Stomach (tissue), 19 donors: ENCODE measurements at places on chromosomes 5 and 9. TPM values are rescaled to one million over a fixed set of nuclear protein-coding genes. Genes with fewer than 3 reads are reported as not detected.

- DNase-seq, result no peak
Measured at GRCh38 chr9:4620057-4620765, 41.9 kb upstream of the PLPP6 start.

- no peak for DNase-seq
Measured at GRCh38 chr9:135086597-135087488, 625 bp upstream of the OLFM1 start.

- no peak for DNase-seq
Measured at GRCh38 chr9:112111461-112111860, 63.6 kb downstream of the SUSD1 start.

GRCh38 chr5:126884269-126884819 is 107.4 kb downstream of the LMNB1 start:
- DNase-seq, result no peak

PTTG1 gene
- total RNA-seq, result 27.0 TPM

CARTPT gene
- total RNA-seq, result not detected
